ENCODE measurements at places on chromosomes 2 and 18.

GRCh38 chr2:230778350-230779063 is 65.9 kb downstream of the CAB39 start:
- no peak for DNase-seq

- no peak for DNase-seq
Observed at GRCh38 chr18:13442451-13442850, 223.9 kb downstream of the LDLRAD4 start.

GRCh38 chr2:151823651-151824050 is 4.6 kb downstream of the ARL5A start:
- no peak for DNase-seq

- DNase-seq = no peak
Observed at GRCh38 chr2:56227811-56228210, 44.0 kb downstream of the CCDC85A start.

DNA sequence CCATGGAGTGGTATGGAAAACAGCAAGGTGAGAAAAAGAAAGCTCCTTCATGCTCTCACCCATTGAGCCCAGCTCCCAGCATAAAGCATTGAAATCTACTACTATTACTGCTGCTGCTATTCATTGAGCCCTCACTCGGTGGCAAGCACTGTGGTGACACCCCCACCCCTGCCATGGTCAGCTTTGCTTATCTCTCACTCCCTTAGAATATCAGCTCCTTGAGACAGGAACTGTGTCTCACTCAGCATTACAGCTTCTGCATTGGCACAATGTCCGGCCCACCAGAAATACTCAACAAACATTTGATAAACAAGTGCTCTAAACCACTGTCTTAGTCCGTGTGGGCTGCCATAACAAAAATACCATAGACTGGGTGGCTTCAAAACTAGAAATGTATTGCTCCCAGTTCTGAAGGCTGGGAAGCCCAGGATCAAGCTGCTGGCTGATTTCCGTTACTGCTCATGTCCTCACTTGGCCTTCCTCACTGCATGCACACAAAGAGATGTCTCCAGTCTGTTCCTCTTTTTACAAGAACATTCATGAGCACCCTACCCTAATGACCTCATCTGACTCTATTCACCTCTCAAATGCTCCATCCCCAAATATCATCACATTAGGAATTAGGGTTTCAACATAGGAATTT is 116.3 kb downstream of the ZBTB7C start:
- no peak for DNase-seq

All from GOT3 (cell line).